ENCODE measurements at places on chromosomes 2 and 18. TPM values are rescaled to one million over a fixed set of nuclear protein-coding genes. Genes with fewer than 3 reads are reported as not detected.

Gene ECEL1
- not detected for polyA plus RNA-seq

Gene CXCR1
- not detected for polyA plus RNA-seq

GRCh38 chr18:8088626-8089025, 520.6 kb upstream of the RAB12 start:
- DNase-seq, result no peak

- DNase-seq, result no peak
These were observed 29.8 kb upstream of the MRPL33 start for GRCh38 chr2:27741673-27742072.

GRCh38 chr2:215487002-215487372, 51.1 kb upstream of the FN1 start:
- no peak for DNase-seq

- peak; percentile 34 for DNase-seq
These were observed 287.4 kb upstream of the HDAC4 start for GRCh38 chr2:239688122-239688681.

DNA sequence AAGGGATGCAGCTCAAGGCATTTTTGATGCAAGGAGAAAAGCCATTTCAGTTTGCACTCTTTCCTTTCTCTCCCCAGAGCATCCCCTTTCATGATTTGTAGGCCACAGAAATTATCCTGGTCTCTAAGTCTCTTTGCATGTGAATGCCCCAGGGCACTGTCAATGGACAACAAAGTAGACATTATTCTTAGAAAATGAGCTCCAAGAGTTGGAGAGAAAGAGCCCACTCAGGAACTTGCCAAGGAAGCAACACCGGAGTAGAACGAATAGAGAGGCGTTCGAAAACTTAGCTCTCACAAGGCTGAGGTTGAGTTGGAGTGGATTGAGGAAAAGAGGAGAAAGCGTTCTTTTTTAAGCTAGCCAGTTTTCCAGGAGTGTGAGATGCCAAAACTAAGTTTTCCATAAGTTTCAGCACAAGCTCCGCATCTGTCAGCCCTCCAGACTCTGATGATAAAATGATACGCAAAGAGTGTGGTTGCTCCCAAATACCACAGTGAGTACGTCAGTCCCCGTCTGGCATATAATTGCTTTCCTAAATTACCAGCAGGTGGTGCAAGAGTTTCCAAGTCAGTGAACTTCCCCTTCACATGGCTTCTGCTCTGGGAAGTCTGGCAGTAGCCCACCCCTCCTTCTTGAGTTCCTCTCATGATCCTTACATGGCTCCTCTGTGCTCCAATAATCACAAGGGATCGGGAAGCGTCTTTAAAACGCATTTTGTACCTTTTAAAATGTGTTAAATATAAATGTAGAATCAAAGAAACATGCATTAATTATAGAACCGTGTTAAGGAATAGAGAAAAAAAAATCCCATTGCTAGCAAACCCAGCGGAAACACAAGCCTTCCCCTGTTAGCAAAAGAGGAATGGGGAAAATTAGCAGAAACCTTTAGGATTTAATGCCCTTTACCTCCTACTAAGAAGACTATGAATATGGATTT, 1060.6 kb upstream of the FANCL start:
- peak; percentile 77 for DNase-seq

DNA sequence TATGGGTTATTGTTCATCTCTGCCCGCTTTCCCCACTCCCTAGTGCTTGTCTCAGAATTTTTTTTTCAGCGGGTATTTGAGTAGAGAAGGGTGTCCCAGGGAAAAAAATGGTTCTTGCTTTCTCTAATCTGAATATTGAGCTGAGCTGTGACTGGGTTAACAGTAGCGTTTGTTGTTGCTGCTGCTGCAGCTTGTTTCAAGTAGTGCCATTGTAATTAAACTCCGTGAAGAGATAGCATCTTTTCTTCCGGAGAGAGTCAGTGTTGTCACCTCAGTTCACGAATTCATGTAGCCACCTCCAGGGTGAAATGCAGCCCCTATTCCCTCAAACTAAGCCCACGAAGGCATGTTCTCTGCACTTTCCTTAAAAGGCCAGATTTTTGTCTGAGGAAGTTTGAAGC, 1.5 kb upstream of the AAK1 start:
- no peak for DNase-seq

- DNase-seq, result no peak
These were observed 7.0 kb upstream of the GPD2 start for GRCh38 chr2:156429211-156429610.

DNA sequence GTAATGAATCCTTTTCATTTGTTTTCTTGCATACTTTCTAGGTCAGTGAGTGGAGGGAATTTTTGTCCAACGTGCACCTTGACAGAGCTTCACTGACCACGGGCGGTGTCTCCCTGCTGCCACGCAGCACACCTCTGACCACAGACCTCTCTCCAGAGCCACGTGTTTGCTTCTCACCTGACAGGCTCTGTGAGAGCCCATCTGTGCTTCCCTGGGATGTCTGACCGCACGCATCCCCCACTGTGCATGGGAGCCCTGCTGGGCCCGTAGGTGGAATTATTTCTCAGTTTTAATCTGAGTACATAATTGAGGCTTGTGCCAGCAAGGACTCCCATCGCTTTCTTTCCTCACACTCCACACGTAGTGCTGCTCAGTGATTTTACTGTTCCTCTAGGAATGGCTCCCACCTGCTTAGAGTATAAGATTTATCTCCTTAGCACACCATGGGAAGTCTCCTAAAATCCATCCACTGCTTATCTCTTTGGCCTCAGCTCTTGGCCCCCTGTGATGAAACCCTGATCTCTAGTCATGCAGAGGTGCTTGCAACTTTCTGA, 482.6 kb downstream of the TSN start:
- DNase-seq, result no peak

DNA sequence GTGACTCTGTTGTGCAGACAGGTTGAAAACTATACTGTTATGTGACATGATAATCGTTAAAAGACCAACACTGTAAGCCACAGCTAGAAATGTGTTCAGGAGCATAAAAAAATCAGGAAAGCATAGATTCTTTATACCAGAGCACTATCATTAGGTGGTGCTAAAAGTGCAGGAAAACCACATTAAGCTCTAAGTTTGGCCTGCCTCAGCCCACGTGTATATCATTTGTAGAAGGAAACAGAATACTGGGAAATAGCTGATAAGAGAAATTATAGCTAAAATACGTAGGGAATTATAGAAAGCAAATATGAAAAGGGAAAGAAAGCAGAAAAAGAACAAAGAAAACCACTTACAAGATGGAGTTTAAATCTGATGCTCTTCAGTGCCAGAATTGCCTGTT, 26.5 kb upstream of the C2orf74 start:
- DNase-seq, result peak; percentile 41

- no peak for DNase-seq
These were observed 406.2 kb downstream of the MBD2 start for GRCh38 chr18:53817976-53818950.

DNA sequence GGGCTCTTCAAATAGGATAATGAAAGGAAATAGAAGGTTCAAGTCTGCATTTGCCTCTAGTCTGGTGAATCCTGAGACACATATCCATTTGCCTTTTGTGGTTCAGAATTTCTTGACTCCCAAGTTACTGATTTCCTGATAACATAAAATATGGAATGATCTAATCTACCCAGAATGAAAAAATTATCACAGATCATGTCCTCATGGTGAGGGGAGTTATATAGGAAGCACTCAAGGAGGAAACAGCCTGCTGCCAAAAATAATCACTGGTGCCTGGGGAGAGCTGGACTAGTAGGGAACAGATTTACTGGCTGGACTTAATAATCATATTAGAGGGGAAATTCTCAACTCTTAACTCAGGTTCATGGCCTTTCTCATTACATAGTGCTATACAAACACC, 95.5 kb upstream of the STK17B start:
- DNase-seq, result no peak

DNA sequence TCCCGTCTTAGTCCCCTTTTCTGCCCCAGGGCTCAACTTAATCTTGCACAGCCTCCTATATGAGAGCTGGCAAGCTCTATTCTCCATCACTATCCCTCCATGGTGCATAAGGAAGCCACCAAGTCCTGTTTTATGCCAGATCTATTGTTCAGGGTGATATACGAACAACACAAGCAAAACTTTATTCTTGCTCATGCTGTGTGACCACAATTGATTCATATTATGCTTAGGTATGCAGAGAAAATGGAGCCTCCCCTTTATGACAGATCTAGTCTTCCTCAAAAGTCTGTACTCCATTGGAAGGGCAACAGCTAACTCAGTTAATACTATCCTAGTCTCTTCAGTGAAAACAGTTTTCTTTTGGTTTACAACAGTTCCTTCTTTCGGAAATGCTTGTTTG, 94.0 kb upstream of the STON1 start:
- DNase-seq, result no peak

DNA sequence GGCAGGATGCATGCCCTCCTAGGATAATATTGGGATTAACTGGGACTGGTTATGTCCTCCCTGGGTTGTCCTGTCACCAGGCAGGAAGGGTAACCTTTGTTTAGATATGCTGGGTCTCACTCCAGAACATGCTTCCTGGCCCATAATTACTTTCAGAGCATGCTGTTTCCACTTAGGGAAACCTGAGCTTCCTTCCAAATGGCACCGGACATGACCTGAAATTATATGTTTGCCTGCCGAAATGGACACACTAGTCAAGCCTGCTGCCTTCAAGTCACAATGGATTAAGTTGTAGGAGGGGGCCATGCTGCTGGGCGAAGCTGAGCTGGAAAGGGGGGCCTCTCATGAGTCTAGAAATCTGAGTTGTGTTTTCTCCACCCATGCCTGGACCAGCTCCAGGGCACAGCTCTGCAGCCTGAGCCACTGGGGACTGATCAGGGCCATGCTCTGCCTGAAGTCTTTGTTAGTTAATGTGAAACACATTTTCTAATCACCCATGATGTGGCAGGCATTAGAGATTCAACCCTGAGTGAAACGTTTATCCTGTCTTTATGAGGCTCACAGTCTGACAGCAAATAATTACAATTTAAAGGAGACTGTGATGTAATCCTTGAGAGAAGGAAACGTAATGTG, 273.3 kb downstream of the TNS1 start:
- peak; percentile 86 for DNase-seq

DNA sequence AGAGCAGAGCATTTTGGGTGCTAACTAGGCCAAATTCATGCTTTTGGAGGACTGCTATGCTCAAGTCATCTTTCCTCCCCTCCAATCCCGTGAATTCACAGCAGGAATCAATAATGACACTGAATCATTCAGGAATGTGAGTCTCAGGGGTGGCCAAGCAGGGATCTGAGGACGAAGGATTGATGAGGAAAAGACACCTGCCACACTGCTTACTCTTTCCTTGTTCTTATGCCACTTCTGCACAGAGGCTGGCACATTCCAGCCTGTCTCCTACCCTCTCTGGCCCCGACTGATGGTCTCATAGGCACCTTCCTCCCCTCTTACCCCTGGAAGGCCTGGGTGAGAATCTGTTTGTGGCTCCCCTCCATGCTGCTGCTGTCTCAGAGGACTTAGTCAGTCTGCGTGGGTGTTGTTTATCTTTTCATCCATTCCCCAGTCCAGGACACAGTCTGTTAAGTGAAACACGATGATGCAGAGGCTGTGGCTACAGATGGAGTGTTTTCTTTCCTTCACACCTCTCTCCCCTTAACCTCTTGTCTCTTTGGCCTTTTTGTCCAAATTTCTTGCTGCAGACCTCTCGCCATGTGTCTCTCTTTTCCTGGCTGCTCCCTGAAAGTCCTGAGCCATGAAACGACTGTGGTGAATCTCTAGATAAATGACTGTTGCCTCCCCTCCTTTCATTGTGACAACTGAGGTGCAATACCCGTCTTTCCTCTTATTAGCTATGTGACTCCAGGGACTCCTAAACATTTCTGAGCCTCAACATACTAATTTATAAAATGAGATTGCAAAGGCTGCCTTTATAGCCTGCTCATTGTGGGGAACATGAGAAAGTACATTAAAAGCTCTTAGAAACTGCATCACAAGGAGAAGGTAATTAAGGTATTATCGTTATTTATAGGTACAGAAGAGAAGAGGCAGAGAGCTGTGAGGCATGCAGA, 86.9 kb downstream of the RDH14 start:
- no peak for DNase-seq

GRCh38 chr2:214836568-214836967, 27.1 kb upstream of the BARD1 start:
- no peak for DNase-seq

DNA sequence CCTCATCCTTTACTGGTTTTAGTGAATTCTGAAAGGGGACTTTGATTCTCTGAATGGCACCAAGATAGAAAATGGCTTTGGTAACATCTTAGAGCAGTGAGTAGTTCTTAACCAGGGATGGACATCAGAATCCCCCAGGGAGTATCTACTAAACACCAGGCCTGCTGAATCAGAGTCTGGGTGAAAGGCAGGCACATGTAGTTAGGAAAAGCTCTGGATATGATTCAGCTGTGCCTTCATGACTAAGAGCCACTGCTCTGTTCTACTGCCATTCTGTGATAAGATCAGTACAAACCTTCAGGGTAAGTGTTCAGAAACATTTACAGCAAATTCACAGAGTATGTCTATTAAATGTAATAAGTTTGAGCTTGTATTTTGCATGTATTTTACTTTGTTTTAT, 46.2 kb upstream of the B3GNT2 start:
- DNase-seq, result no peak
